Forelimb muscle (tissue), 1 donor: ENCODE measurements at places on chromosomes 12 and 14. TPM values are rescaled to one million over a fixed set of nuclear protein-coding genes. Genes with fewer than 3 reads are reported as not detected.

Gene ADAM21
- 0.32 TPM for polyA plus RNA-seq

Gene MYO1A
- polyA plus RNA-seq = 0.23 TPM

Gene OASL
- polyA plus RNA-seq = not detected

Gene GZMH
- polyA plus RNA-seq = not detected

Gene EIF2S3B
- 3.1 TPM for polyA plus RNA-seq

Gene PIANP
- polyA plus RNA-seq = 3.2 TPM

Gene CLEC6A
- not detected for polyA plus RNA-seq

Gene CMKLR1
- 2.6 TPM for polyA plus RNA-seq

Gene PLCZ1
- 0.16 TPM for polyA plus RNA-seq

Gene ST8SIA1
- 8.0 TPM for polyA plus RNA-seq

Gene USP44
- polyA plus RNA-seq = 1.00 TPM

Gene PZP
- 0.68 TPM for polyA plus RNA-seq

Gene EPYC
- polyA plus RNA-seq = not detected

Gene TAS2R7
- not detected for polyA plus RNA-seq

Gene TEX22
- 0.90 TPM for polyA plus RNA-seq

Gene GPHN
- 13.0 TPM for polyA plus RNA-seq

Gene SELPLG
- polyA plus RNA-seq = 3.8 TPM

Gene PRIM1
- polyA plus RNA-seq = 9.0 TPM

Gene VPS37B
- 22.4 TPM for polyA plus RNA-seq

Gene FGF23
- polyA plus RNA-seq = 0.19 TPM

Gene EID3
- polyA plus RNA-seq = 1.4 TPM

Gene GPR135
- polyA plus RNA-seq = 3.2 TPM

Gene OR10A7
- not detected for polyA plus RNA-seq

Gene MCRS1
- 57.4 TPM for polyA plus RNA-seq

Gene SLC6A13
- 3.1 TPM for polyA plus RNA-seq

Gene MYF6
- 90.3 TPM for polyA plus RNA-seq

Gene MAP1LC3B2
- polyA plus RNA-seq = 4.9 TPM

Gene ADAMTS20
- 0.05 TPM for polyA plus RNA-seq

Gene LLPH
- polyA plus RNA-seq = 26.2 TPM

Gene KCNMB4
- 12.7 TPM for polyA plus RNA-seq

Gene ARG2
- 2.3 TPM for polyA plus RNA-seq

Gene NEK9
- 82.6 TPM for polyA plus RNA-seq

Gene MYH7
- 932 TPM for polyA plus RNA-seq

Gene STAB2
- polyA plus RNA-seq = 3.9 TPM

Gene FAM161B
- 7.4 TPM for polyA plus RNA-seq

Gene MYH6
- 7.0 TPM for polyA plus RNA-seq

Gene GLI1
- 11.2 TPM for polyA plus RNA-seq

Gene PDZRN4
- polyA plus RNA-seq = 2.6 TPM

Gene CCDC85C
- polyA plus RNA-seq = 3.9 TPM

Gene PLEK2
- polyA plus RNA-seq = 0.89 TPM

Gene RND1
- 0.38 TPM for polyA plus RNA-seq

Gene PKP2
- 6.7 TPM for polyA plus RNA-seq

Gene LMNTD1
- polyA plus RNA-seq = 0.16 TPM

Gene BMP4
- polyA plus RNA-seq = 14.9 TPM

Gene ACACB
- polyA plus RNA-seq = 7.3 TPM
